Stimulated activated CD8-positive, alpha-beta memory T cell treated with anti-CD3 and anti-CD28 coated beads, Interleukin-4, amount 100 ng/mL, for 1 hour (primary cell): ENCODE measurements at places on chromosomes 4 and X.

DNA sequence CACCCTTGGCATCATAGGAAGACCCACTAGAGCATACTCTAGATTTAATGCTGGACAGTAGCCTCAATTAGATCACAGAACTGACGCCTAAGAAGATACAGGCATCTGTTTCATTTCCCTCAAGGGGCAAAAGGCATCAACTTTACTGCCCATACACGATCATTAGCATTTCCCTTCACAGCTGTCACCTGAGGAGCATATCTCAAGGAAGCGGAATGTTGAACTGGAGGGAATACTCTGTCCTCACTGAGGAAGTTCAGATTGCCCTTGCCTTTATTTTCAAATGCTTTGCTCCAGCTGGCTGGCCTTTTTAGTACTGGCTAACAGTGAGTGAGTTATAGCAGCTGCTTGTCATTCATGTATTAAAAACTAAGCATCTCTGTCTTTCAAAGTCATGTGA is 508.4 kb upstream of the GALNT7 start:
- no peak for DNase-seq

- no peak for DNase-seq
Observed at GRCh38 chr4:3256230-3257102, 7.5 kb downstream of the MSANTD1 start.

GRCh38 chr4:122861172-122861943 is 34.7 kb downstream of the FGF2 start:
- DNase-seq, result no peak

DNA sequence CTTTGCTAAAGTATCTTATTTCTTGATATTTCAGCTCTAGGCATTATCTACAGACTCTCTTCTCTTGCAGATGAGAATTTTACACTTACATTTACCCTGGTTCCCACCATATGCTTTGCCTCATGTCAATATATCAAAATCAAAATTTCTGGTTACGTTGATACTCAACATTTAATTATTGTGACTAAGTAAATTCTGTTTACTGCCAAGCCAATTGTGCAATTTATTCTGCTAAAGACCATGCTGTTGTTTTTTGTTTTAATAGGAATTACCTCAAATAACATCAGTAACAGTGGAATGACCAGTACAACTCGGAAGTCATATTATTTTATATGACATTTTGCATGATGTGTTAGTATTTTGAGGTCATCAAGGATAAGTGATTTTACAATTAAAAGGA is 125.5 kb downstream of the IL15 start:
- DNase-seq, result no peak

DNA sequence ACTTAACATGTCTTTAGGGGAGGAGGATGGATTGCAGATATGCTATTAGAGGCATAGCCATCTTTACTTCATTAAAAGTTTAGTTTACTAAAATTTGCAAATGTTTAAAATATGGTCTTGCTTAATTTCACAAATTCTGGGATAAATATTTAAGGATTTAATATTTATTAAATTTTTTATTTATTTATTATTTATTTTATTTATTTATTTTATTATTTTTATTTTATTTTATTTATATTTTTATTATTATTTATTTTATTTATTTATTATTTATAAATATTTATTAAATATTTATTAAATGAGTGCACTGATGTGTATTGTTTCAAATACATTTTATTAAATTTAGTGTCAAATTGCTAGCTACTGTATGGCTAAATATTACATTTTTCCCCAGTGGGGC is 46.0 kb downstream of the FAT4 start:
- no peak for DNase-seq

- no peak for DNase-seq
Observed at GRCh38 chr4:7831330-7831729, 108.3 kb downstream of the AFAP1 start.

- no peak for DNase-seq
Observed at GRCh38 chr4:123121241-123121907, 199.0 kb upstream of the NUDT6 start.

- DNase-seq, result no peak
Observed at GRCh38 chr4:14539246-14539645, 463.0 kb upstream of the CPEB2 start.

- DNase-seq, result no peak
Observed at GRCh38 chr4:19925516-19925915, 326.2 kb upstream of the SLIT2 start.

GRCh38 chrX:110081740-110082139 is 78.8 kb downstream of the TMEM164 start:
- DNase-seq, result no peak

- no peak for DNase-seq
Observed at GRCh38 chrX:9416562-9417348, 48.1 kb upstream of the TBL1X start.

DNA sequence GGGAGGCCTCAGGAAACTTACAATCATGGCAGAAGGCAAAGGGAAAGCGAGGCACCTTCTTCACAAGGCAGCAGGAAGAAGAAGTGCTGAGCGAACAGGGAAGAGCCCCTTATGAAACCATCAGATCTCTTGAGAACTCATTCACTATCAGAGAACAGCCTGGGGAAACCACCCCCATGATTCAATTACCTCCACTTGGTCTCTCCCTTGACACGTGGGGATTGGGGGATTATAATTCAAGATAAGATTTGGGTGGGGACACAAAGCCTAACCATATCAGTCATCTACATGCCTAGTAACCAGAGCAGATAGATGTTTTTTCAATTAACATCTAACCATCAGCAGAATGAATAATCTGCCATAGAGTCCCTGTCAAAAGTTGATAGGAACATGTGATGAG is 30.4 kb downstream of the FAM13A start:
- DNase-seq, result no peak

GRCh38 chrX:139560221-139560620 is 29.7 kb downstream of the F9 start:
- DNase-seq, result no peak

DNA sequence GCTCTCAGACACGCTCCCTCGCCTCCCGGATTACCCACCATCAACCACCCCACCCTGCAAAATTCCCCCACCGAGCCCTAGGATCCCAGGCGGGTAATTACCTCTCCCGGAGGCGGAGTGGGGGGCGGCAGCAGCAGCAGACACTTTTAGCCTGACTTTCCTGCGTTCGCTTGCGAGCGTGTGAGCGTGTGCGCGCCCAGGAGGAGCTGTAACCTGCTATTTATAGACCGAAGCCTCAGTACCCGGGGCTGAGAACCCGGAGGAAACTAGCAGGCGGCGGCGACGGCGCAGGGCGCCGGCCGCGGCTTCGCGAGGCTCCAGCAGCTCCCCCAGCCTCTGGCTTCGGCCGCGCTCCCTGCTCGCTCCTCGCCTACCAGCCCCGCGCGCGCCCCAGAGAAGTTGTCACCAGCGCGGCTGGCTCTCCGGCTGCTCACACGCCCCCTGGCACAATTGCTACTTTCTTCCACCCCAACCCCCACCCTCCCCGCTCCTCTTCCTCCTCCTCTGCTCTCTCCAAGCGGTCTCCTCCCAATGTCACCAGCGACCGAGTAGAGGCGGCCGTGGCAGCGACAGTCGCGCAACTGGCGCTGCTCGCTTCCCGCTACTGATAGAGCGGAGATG is at the start of gene INPP4B:
Gene INPP4B, minus strand, starts transcription at position 194 of the 621 bp plus-strand sequence.
- DNase-seq, result no peak

- DNase-seq, result no peak
Observed at GRCh38 chr4:146486565-146486964, 35.2 kb downstream of the SLC10A7 start.

GRCh38 chr4:57763070-57763469 is 652.9 kb upstream of the IGFBP7 start:
- no peak for DNase-seq

GRCh38 chrX:136063340-136064079 is 78.3 kb downstream of the SLC9A6 start:
- DNase-seq, result no peak

GRCh38 chr4:188660796-188661195 is 521.6 kb downstream of the TRIML1 start:
- DNase-seq, result no peak

GRCh38 chr4:112183252-112183651 is 38.0 kb downstream of the FAM241A start:
- DNase-seq, result no peak

GRCh38 chr4:151045907-151046306 is 30.8 kb upstream of the LRBA start:
- no peak for DNase-seq

GRCh38 chrX:3443184-3443583 is 96.7 kb upstream of the MXRA5 start:
- DNase-seq, result no peak

DNA sequence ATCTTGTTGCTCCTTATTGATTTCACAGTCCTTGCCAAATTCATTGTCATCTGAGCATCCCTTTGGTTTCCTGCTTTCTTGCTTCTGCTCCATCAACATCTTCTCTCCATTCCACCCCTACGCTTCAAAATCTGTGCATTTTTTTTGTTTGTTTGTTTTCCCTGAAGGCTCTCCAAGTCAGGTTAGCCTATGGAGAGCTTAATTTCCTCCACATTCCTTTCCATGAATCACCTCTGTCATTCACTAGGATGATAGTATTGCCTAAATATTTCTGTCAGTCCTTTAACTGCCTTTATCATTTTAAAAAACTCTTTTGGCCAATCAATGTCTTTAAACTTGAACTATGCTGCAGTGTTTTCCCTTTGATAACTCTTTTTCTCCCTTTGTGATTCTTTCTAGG is 67.7 kb downstream of the PPARGC1A start:
- no peak for DNase-seq

GRCh38 chr4:88719381-88719780 is 21.8 kb upstream of the NAP1L5 start:
- DNase-seq, result no peak

DNA sequence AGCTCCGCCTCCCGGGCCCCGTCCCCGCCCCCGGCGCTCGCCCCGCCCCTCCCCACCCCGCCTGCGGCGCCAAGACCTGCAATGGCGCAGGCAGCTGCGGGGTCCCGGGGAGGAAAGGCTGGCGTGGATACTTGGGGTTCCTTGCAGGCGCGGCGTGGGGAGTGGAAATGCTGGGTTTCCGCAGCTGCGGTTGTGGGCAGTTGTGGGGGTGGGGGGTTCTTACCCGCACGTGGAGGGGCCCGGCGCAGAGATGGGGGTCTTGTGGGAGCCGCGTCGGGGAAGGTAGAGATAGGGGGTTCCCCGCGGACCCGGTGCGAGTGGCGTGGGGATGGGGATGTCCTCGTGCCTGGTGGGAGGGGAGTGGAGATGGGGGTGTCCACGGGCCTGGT is 680 bp upstream of the ASMTL start:
- peak; percentile 63 for DNase-seq

DNA sequence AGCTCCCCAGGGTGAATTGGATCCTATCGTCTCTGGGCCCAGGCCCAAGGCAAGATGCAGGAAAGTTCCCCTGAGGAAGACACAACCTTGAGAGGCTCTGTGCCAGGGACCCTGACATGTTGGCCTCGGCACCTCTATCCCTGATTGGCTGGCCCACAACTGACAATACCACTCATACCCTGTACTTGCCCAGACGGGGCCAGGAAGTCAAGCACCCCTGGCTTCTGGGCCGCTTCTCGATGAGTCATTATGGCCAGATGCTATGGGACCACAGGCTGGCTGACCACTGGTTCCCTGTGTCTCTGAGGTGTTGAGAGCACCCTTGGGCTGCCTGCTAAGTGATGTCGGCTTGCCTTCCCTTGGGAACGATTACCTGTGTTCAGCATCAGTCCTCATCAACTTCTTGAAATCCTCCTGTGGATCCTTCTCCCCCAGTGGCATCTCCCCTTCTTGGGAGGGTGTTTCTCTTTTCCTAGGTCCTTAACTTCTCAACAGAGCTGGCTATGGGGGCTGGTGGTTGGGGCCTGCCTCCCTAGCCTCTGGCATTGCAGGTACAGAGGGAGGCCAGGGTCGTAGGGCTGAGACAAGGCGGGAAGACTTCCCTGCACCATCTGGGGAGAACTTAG is 54.5 kb upstream of the MAMLD1 start:
- DNase-seq, result no peak

DNA sequence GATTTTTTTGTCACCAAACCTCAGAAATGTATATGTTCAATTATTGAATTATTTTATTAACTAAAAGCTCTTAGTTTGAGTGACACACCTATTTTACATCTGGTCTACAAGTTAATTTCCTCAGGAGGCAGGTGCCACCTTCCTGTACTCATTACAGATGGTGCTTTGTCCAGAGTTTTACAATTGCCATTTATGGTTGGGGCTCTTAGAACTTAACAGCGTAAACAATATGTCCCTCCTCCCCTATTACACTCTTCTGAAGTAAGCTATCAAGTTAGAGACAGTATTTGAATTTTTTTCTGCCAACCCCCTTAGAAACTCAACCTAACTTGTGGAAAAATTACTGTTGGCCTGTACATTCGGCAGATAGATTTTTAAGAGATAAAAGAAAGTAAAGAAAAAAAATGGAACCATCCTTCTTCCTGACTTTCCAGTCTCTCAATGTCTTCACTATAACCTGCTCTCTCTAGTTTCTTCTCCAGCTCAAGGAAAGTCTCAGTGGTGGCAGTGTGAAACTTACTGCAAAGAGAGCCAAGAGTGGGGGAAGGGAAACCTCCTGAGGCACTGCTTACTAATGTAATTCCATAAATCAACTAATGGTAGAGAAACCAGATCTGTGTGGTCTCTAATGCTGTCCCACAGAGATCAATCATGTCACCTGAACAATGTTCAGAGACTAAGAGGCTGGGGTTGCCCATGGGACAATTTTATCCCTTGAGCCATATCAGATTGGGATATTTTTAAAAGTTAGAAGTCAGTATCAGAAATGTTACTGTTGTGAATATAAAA is 7.8 kb downstream of the CXXC4 start:
- no peak for DNase-seq

GRCh38 chrX:48956728-48957414 is 536 bp downstream of the OTUD5 start:
- DNase-seq, result no peak

DNA sequence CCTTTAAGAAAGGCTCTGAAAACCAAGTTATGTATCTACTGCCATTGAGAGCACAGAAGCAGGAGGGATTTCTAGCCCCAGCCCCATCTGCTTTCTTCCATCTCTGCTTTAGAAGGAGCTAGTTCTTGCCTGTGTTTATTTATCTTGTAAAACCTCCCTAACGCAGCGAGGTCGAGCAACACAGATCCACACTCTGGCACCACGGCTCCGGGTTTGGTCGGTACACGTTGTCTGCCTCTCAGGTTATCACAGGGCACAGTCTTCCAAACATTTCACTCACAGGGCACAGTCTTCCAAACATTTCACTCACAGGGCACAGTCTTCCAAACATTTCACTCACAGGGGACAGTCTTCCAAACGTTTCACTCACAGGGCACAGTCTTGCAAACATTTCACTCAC is 69.7 kb upstream of the TLR3 start:
- no peak for DNase-seq

DNA sequence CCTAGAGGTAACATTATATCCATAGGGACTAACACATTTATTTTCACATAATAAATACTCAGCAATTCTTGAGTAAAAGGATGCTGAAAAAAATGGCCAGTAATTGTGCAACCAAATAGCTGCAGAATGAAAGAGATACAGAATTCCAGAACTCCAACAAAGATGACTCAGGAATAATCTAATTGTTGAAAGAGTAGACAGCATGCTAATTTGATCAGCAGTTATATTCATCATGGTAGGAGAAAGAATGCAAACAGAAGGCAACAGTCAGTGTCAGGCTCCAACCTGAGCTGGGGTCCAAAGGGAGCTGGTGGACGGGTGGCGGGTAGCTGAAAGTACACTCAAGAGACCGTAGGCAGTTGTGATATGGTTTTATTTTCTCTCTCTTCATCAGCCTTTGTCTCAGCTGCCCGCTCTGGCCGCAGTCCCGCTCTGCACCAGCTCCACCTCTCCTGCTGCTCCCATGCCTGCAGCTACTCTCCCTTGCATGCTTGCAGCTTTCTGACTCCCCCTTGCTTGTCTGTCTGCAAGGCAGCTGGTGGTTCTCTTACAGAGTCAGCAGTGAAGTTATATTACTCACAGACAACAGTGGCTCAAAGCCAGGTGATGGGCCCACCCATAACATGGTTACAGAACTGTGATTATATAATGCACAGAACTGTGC is 1150.1 kb downstream of the STIM2 start:
- no peak for DNase-seq
